ENCODE measurements at places on chromosomes 4 and X.

GRCh38 chr4:147975325-147975724 is 243.4 kb downstream of the ARHGAP10 start:
- no peak for DNase-seq

- no peak for DNase-seq
These were observed 146.0 kb downstream of the STIM2 start for GRCh38 chr4:27006646-27007045.

GRCh38 chr4:131248314-131248713 is 1900.8 kb upstream of the PCDH10 start:
- DNase-seq = no peak

DNA sequence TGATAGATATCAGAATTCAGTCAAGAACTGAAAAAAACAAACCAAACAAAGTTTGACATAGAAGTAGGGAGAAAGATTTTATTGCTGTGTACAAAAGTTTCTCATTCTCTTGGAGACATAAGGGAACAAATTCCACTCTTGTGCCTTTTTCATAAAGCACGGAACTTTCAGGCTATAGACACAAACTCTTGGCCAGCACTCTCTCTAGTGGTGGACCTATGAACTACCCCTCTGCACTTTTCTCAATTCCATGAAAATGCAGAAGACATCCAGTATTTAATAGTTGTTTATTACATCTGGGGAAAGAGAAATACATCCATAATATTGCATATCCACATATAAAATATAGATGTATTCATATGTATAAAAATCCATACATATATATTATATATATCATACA is 291.6 kb upstream of the HS3ST1 start:
- no peak for DNase-seq

DNA sequence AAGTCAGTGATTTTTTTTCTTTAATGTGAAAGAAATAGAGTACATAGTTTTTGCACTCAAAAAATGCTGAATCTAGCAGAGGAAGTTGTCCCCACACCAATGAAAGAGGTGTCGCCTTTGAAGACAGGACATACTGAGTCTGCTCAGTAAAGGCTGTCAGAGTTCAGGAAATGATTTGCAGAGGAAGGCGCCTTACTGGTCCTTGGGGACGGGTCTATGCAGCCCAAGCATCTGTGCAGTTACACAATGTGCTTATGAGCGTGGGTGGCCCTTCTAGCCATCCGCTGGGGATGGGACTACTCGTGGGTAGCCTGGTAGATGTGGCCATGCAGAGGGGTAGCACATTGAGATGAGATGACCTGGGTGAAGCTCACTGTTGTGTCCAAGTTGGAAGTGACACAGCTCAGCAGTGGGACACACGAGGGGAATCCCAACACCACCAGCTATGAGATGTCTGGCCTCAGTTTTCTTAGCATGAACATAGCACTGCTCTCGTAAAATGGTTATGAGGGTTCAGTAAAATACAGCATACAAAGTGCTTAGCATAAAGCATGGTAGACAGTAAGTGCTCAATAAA is 116.5 kb upstream of the RBPJ start:
- DNase-seq = no peak

DNA sequence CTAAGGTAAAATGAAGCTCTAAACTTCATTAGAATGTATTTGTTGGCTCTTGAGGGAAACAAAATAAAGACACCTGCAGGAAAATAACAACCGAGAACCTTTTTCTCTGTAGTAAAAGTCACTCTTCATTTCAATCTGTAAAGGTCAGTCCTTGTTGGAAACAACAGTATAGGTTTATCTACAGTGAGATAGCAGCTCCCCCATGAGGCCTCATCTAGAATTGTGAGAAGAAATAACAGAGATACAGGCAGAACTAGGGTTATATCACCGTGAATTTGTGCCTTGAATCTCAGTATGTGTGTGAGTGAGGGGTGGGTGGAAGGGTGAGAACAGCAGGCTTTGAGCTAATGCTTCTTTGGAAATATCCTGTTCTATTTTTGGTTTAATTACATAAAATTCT is 107.8 kb upstream of the FMR1 start:
- no peak for DNase-seq

- DNase-seq = no peak
These were observed 16.2 kb downstream of the ANXA5 start for GRCh38 chr4:121680571-121680970.

DNA sequence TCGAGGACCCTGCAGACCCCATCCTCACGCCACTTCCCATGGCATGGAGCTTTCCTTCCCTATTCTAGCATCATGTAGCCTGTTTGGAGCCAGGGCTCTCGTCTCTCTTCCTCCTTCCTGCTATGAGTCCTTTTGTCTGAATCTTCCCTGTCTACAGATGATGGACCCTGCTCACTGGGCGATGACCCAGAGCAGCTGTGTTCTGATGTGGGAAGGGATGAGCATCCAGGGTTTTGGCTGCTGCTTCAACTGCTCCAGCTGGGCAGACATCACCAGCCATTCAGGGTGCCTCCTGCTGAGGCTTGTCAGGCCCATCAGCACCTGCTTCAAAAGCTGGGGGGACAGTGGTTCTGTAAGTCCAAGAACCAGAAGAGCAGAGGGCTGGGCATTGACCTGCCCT is 3.2 kb upstream of the CCKAR start:
- no peak for DNase-seq

GRCh38 chr4:154024097-154024694 is 235.3 kb upstream of the SFRP2 start:
- no peak for DNase-seq

Data from stimulated activated CD4-positive, alpha-beta T cell treated with anti-CD3 and anti-CD28 coated beads, Interleukin-4, amount 100 ng/mL, for 1 hour (primary cell).